ENCODE measurements at places on chromosomes 2 and 18.

GRCh38 chr2:27255187-27255586, 7.7 kb downstream of the SLC30A3 start:
- no peak for DNase-seq

DNA sequence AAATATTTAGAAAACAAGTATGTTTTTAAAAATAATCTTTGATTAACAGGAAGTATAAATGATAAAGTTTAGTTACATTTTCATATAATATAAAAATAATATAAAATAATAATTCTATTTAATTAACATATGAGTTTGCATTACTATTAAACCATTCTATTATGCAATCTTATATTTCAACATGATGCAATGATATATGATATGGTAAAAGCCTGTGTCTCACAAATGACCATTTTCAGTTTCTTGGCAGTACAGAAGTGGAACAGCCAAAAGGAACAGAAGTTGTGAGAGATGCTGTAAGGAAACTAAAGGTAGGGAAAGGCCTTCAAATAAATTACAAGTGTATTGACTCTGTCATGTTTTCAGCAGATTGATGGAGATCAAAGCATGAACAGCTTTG, 230.8 kb downstream of the GULP1 start:
- DNase-seq, result no peak

DNA sequence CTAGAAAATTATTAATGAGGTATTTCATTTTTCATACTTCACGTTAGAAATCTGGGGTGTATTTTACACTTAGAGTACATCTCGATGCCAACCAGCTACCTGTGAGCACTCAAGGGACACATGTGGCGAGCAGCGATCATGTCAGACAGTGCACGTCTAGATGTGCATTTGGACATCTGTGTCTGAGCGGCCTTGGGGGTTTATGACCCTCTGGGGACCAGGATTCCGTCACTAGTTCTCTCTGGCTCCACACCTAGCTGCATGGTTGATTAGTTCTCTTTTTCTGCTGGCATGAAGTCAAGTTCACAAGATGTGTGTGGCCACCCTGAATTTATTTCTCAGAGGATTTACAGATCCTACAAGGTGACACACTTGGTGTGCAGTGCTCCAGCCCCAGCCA, 192.2 kb downstream of the TSN start:
- DNase-seq, result no peak

DNA sequence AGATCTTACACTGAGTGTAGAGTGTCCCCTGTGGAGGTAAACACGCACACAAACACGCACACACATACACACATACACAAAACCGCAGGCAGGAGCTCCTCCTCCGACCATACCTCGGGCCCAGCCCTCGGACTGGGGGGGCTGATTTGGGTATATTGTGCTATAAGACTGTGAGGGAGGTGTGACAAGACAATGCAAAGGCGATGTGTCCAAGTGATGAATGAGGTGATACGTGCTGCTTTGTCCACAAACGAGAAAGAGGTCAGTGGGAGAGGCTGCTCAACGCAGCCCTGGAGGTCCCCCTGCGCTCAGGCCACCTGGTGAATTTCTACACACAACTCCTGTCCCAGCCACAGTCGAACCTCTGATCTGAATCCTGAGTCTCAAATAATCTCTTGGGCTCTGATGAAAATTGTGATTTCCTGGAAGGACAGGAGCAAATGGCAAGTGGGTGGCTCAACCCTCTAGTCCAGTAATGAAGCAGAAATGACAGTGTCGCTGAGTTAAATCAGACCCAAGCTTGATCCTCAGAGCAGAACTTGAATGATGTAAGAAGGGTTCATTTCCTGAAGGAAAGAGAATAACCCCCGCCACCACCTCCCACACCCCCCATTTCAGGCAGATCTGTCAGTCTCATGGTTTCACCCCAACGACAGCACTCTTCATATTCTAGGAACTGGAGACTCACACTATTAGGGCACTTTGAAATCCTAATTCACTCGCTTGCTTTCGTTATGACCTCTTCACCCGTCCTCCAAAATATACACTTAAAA, 48.9 kb upstream of the ASXL2 start:
- no peak for DNase-seq

GRCh38 chr2:214987261-214987660, 151.2 kb downstream of the ABCA12 start:
- no peak for DNase-seq

- no peak for DNase-seq
Observed at GRCh38 chr2:60509066-60509465, 44.4 kb downstream of the BCL11A start.

DNA sequence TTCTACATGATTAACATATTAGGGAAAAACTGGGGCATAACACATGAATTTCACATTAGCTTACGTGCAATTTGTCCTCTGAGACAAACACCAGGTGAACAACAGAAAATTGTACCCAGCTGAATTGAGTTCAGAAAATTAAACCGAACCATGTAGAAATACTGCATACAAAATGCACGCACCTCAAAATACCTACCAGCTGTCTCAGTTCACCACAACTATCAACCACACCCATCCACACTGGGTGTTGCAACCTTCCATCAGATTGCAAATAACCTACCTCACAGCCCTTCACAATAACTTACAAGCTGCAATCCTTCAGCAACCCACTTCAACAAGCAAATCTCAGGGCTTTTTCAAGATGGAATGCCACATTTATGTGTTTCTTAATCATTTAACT, 55.9 kb downstream of the UNC50 start:
- no peak for DNase-seq

DNA sequence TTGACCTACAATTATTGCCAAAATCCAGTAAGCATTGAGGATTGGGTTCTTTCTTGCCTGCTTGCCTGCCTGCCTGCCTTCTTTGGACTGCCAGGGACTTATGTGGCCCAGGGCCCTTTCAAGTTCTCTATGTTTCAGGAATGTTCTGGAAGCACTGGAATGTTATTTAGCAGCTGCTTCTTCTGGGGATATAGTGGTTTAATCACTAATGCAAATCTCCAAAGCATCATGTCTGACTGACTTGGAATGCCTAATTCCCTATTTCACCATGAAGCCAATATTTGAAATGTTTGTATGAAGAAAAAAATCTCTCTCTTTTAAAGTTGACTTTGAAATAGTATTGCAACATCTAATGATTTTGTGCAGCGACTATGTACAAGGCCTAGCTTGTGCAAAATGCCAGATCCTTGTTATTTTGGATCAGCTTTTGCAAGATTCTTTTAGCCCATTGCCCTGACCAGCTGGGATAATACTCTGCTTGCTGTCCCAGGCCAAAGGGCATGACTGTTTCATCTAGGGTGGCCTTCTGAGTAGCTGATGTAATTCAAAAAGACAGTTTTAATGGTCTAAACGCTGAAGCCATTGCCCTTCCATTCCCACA, 204.6 kb downstream of the RND3 start:
- no peak for DNase-seq

GRCh38 chr2:6957910-6958615, 40.9 kb downstream of the RNF144A start:
- DNase-seq, result no peak

- DNase-seq, result no peak
Observed at GRCh38 chr2:73070643-73071359, 711 bp downstream of the SFXN5 start.

GRCh38 chr2:148501545-148501944, 143.0 kb upstream of the EPC2 start:
- DNase-seq, result no peak

- DNase-seq, result no peak
Observed at GRCh38 chr2:187054501-187055319, 205.7 kb upstream of the ZSWIM2 start.

DNA sequence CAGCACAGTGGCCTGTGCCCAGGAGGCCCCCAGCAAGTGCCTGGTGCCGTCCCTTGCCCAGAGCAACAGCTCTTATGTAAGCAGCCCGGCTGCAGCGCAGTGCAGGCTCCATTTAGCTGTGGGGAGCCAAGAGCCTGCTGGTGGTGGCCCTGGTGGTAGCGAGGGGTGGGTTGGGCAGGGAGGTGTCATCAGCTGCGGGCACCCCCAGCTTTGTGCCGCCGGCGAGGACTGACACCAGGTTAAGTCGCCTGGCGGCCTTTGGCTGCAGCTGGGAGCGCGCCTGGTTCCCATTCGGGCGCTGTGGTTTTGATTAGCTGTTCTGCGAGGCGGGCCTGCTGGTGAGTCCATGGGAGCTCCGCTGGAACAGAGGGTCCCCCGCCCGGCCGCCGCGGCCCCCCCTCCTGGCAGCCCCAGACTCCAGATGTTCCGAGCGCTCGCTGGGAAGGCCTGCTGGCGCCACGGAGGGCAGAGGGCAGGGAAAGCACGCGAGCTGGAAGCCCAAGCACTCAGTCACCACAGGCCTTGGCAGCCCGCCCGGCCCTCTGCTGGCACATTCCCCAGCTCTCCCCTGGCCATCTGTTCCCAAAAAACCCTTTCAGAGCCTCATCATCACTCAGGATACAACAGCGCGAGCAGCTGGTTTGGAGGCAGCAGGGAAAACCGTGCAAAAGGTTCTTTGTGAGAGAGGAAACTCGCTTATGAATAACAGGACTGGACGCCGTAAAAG, 18.4 kb downstream of the ATOH8 start:
- no peak for DNase-seq

DNA sequence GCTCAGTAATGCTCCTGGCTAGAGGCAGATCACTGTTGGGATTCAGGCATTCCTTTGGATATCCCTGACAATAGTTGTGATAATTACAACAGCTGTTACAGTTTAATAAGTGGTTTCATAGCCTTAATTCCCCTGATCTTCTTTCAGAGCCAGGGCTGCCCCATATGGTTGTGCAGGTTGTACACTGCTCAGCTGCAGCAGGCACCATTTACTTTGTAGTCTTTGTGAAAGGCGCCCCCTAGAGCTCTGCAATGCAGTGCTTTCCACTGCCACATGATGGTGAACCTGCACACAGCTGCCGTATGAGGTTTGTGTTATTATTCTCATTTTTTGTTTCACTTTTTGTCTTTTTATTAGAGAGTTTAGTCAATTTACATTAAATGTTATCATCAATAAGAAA, 239.1 kb downstream of the KCNS3 start:
- no peak for DNase-seq

DNA sequence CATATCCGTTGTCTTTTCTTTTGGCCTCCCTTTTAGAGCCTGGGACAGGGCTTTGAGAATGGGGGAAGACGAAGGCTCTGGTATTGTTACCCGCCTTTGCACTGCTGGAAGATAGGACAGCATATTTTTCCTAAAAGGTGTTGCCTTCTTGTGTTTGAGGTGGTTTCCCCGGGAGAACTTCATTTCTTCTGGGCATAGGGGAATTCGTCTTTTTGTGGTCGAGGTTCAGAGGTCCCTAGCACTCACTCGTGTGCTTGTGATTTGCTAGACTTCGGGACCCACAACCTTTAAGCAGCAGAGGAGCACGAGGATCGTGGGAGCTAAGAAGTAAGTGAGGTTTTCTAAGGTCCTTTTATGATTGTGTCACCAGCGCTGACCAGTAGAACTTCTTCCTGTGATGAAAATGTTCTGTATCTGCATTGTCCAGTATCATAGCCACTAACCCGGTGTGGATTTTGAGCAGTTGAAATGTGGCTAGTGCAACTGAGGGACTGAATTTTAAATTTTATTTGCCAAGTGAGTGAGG, 611 bp downstream of the ZNF512 start:
- no peak for DNase-seq

- DNase-seq, result no peak
Observed at GRCh38 chr2:86142436-86143257, 36.6 kb downstream of the PTCD3 start.

- no peak for DNase-seq
Observed at GRCh38 chr18:44541159-44541558, 139.5 kb upstream of the SETBP1 start.

- no peak for DNase-seq
Observed at GRCh38 chr2:81247648-81248047, 943.1 kb upstream of the LRRTM1 start.

DNA sequence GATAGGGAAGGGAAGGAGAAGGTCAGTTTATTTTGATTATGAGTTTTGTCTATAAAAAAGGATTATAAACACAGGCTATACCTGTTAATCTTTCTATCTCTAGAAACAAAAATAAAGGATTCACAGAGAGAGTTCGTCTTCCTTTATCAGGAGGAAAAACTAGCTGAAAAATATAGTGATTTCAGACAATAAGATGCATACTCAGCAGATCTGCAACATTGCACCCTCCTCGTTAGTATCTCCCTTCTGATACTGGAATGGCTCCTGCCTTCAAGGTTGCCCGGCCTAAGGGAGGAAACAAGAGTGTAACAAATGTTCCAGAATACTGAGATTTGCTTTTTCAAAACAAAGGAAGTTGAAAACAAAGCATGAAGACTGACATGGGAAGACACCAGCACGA, 48.7 kb upstream of the LRATD1 start:
- DNase-seq, result no peak

GRCh38 chr2:134014196-134014960, 239.5 kb upstream of the MGAT5 start:
- no peak for DNase-seq

GRCh38 chr2:217553679-217554078, 449.1 kb downstream of the TNS1 start:
- DNase-seq, result no peak

GRCh38 chr2:239407112-239407511, 6.3 kb upstream of the HDAC4 start:
- DNase-seq, result no peak

DNA sequence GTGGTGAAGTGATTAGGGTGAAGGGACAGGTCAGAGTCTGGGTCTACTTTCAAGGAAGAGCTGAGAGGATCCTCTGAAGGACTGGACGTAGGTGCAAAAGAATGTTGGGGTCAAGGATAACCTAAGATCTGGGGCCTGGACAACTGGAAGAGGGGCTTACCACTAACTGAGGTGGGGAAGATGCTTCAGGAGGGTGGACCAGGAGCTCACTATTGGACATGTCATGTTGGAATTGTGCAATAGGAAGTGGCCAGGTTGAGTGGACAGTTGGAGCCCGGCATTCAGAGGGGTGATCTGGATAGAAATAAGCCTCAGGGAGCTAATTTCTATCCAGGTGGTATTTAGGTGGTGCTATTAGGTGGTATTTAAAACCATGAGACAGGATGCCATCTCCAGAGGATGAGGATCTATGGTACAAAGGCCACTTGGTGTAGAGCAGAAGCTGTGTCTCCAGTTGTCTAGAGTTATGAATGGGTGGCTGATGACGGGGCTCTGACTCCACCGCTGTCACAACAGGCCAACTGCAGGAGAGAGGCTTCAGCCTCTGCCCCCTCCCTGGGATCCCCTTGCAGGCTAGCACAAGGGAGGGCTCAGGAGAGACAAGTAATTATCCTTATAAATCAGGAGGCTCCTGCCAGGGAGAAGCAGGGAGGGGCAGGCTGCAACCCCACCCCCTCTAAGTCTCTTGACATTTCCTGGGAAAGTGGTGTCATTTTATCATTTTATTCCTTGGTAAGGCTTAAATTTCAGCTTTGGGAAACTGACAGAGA, 158.0 kb downstream of the SMAD7 start:
- DNase-seq, result no peak

DNA sequence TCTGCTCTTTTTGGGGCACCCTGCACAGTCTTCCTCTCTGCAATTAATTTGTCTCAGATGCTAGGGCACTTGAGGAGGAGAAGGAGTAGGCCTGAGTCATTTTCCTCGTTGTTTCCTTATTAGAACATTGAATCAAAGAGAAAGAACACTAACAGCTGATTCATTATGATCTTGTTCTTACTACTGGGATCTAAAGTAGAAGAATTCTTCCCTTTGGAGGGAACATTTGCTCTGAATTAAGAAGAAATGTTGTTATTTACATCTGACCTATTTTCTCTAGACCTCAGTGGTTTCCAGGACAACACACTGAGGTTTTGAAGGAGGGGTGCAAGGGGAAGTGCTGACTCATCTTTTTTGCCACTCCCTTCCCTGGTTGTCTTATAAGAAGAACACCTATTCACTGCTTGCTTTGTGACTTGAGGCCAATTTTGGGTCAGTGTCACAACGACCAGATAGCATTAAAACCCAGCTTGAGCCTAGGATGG, 24.3 kb upstream of the STAT1 start:
- no peak for DNase-seq

All from stimulated activated CD4-positive, alpha-beta T cell treated with anti-CD3 and anti-CD28 coated beads, Interleukin-1b, Interleukin-23, amount 100 ng/mL, for 1 hour (primary cell).